ENCODE measurements at places on chromosomes 7 and 10. TPM values are rescaled to one million over a fixed set of nuclear protein-coding genes. Genes with fewer than 3 reads are reported as not detected.

Gene ANKRD22
- polyA plus RNA-seq, result 0.13 TPM

Gene MMP21
- 0.53 TPM for polyA plus RNA-seq

Gene MINDY4
- 56.0 TPM for polyA plus RNA-seq

Gene CALCR
- not detected for polyA plus RNA-seq

Gene SFTPA1
- 119 TPM for polyA plus RNA-seq

Gene TLX1
- polyA plus RNA-seq, result not detected

Gene NXPH1
- not detected for polyA plus RNA-seq

Gene LRRC4
- 18.1 TPM for polyA plus RNA-seq

Gene AKR1C1
- polyA plus RNA-seq, result 9.4 TPM

Gene BUD31
- 93.9 TPM for polyA plus RNA-seq

Gene PDLIM1
- polyA plus RNA-seq, result 79.6 TPM

Gene DEPP1
- 31.2 TPM for polyA plus RNA-seq

Gene SLC26A5
- 1.6 TPM for polyA plus RNA-seq

Gene TMEM236
- polyA plus RNA-seq, result 0.65 TPM

Gene GIMAP4
- polyA plus RNA-seq, result 71.1 TPM

Gene SFTPD
- polyA plus RNA-seq, result 6.5 TPM

Gene CACNB2
- 13.2 TPM for polyA plus RNA-seq

Gene SEMA3D
- 67.7 TPM for polyA plus RNA-seq

Gene SPDYE16
- polyA plus RNA-seq, result 3.3 TPM

Gene MACC1
- polyA plus RNA-seq, result 9.5 TPM

Gene PRTFDC1
- polyA plus RNA-seq, result 67.2 TPM

Gene RHOBTB1
- 52.8 TPM for polyA plus RNA-seq

Gene TDRD1
- polyA plus RNA-seq, result 0.17 TPM

Gene GNGT1
- polyA plus RNA-seq, result not detected

Gene MYL7
- polyA plus RNA-seq, result not detected

Gene APBB1IP
- 2.2 TPM for polyA plus RNA-seq

Gene FFAR4
- polyA plus RNA-seq, result 0.20 TPM

Gene MRLN
- polyA plus RNA-seq, result 0.67 TPM

Gene INMT
- polyA plus RNA-seq, result 8.9 TPM

Gene GPC2
- 9.9 TPM for polyA plus RNA-seq

Gene CCL24
- not detected for polyA plus RNA-seq

Gene TMEM176A
- polyA plus RNA-seq, result 5.1 TPM

Gene ITGA8
- 55.6 TPM for polyA plus RNA-seq

Gene EPHA1
- polyA plus RNA-seq, result 14.2 TPM

Gene ZNF438
- 10.0 TPM for polyA plus RNA-seq

Gene PLAU
- polyA plus RNA-seq, result 1.6 TPM

Gene EN2
- polyA plus RNA-seq, result not detected

Gene FGFBP3
- 4.2 TPM for polyA plus RNA-seq

Gene ARMS2
- not detected for polyA plus RNA-seq

Gene FAM25G
- not detected for polyA plus RNA-seq

Gene CNNM1
- 0.48 TPM for polyA plus RNA-seq

Gene CALML3
- polyA plus RNA-seq, result 0.85 TPM

Gene CLCN1
- polyA plus RNA-seq, result not detected

Data from left lung (tissue), 14 donors.